Stomach (tissue), 19 donors: ENCODE measurements at places on chromosomes 12 and 14. TPM values are rescaled to one million over a fixed set of nuclear protein-coding genes. Genes with fewer than 3 reads are reported as not detected.

The DAAM1 gene
- 21.9 TPM for total RNA-seq

The OTUB2 gene
- total RNA-seq, result 0.92 TPM

The RND1 gene
- 4.0 TPM for total RNA-seq

The IL26 gene
- total RNA-seq, result not detected

The GPR137C gene
- total RNA-seq, result 0.43 TPM

The SPTB gene
- total RNA-seq, result not detected

The CELA1 gene
- not detected for total RNA-seq

The CCDC196 gene
- total RNA-seq, result not detected

The ABCC9 gene
- total RNA-seq, result 1.2 TPM

The TAS2R42 gene
- not detected for total RNA-seq

The NRL gene
- not detected for total RNA-seq

The PKP2 gene
- total RNA-seq, result 44.6 TPM

The KIF21A gene
- 11.1 TPM for total RNA-seq

The HOXC12 gene
- total RNA-seq, result not detected

The MMP17 gene
- not detected for total RNA-seq

The C1S gene
- 234 TPM for total RNA-seq

The SELPLG gene
- total RNA-seq, result 1.3 TPM

The SLCO1B1 gene
- not detected for total RNA-seq

DNA sequence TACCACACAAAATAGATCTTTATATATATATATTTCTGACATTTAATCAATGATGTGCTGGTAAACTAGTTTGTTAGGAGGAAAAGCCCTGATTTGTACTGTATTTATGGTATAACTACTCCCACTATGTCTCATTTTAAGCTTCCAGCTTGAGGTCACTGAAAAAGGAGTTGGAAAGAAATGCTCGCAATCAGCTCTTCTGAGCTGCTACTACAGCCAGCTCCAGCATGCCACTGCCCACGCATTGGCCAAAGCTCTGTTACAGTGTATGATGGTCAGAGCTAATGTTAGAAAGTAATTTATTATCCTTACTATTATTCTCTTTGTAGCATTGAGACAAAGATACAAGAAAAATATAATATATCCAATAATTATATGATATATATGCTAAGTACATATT, 55.0 kb upstream of the PCED1B start:
- peak; percentile 33 for DNase-seq
- peaks cover 3% of the 10 kb centered on the region for H3K27me3 ChIP-seq
- H3K36me3 ChIP-seq, result no peaks in the 10 kb centered on the region
- no peak overlapping the region for H3K27ac ChIP-seq

GRCh38 chr12:61993734-61994345, 266.4 kb upstream of the USP15 start:
- no peaks in the 10 kb centered on the region for H3K36me3 ChIP-seq
- no peaks in the 10 kb centered on the region for H3K27me3 ChIP-seq
- H3K4me1 ChIP-seq, result no peaks in the 10 kb centered on the region
- H3K4me3 ChIP-seq, result no peak overlapping the region
- no peak overlapping the region for H3K27ac ChIP-seq
- DNase-seq, result peak; percentile 53

DNA sequence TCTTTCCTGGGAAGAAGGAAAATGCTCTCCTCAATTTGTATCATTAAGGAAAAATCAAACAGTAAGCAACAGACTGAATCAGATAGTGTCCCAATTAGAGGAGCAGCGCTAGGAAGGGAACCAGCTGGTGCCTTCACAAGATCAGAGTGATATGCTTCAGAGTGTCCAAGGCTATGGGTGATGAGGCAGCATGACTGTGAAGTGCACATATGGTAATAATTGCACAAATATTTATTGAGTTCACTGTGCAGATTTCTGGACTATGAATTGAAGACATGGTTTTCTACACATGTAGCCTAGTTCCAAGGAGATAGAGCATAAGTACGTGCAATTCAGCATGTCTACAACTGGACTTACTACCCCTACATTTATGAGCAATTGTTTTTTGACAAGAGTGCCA, 78.8 kb upstream of the EVL start:
- H3K27ac ChIP-seq, result no peak overlapping the region
- peaks cover 33% of the 10 kb centered on the region for H3K4me1 ChIP-seq
- H3K27me3 ChIP-seq, result no peaks in the 10 kb centered on the region

- peak; percentile 72 for DNase-seq
- no peaks in the 10 kb centered on the region for H3K27me3 ChIP-seq
- peaks cover 34% of the 10 kb centered on the region for H3K36me3 ChIP-seq
- H3K4me3 ChIP-seq, result peak within 1 kb of the TSS; percentile 66
- H3K27ac ChIP-seq, result peak within 1 kb of the TSS; percentile 70
Measured at GRCh38 chr12:57754411-57755193, at the start of gene MARCHF9. Gene MARCHF9, plus strand, starts transcription at chr12:57755103. Its CDS starts 426 bp downstream, at chr12:57755529.

DNA sequence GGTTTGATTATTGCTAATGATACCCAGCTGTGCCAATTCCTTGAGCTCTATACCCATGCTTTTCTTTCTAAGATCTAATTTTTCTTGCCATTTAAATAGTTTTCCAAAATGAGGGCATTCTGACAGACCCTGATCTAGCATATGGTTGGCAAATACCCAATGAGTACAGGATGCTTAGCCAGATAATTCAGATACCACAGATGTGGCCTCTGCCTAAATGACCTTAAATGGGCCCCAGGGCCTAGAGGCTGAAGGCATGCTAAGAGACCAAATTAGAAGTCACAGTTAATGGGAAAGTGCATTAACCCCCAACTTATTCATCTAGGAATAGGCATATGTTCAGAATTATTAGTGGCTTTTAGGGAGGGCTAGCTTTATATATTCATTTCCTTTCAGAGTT, 122.3 kb upstream of the CNOT2 start:
- no peaks in the 10 kb centered on the region for H3K27me3 ChIP-seq
- no peaks in the 10 kb centered on the region for H3K4me1 ChIP-seq
- H3K27ac ChIP-seq, result no peak overlapping the region
- H3K4me3 ChIP-seq, result no peak overlapping the region
- no peak for DNase-seq
- no peaks in the 10 kb centered on the region for H3K36me3 ChIP-seq

- no peak for DNase-seq
- H3K27ac ChIP-seq, result no peak overlapping the region
- H3K4me1 ChIP-seq, result no peaks in the 10 kb centered on the region
- H3K4me3 ChIP-seq, result no peak overlapping the region
Measured at GRCh38 chr14:90467501-90467900, 70.7 kb downstream of the CALM1 start.

DNA sequence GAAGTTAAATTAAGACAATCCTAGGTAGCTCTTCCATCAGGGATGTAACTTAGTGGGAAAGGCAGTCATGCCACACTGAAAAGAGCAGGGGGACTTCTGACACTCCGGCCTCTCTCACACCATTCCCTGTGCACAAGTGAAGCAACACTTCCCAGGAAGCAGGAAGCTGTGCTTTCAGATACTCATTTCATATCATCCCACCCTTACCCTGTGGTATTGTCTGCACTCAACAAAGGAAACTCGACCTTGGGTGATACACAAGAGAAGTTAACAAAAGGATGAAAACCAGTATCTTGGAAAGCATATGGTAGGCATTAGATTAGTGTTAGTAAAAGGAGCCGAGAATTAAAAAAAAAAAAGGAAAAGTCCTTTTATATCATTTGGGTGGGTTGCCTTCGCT, 61.3 kb upstream of the MDM1 start:
- H3K36me3 ChIP-seq, result no peaks in the 10 kb centered on the region
- no peaks in the 10 kb centered on the region for H3K4me1 ChIP-seq
- H3K4me3 ChIP-seq, result no peak overlapping the region
- no peak for DNase-seq

- H3K27me3 ChIP-seq, result no peaks in the 10 kb centered on the region
- no peak overlapping the region for H3K27ac ChIP-seq
- H3K36me3 ChIP-seq, result no peaks in the 10 kb centered on the region
- H3K4me3 ChIP-seq, result no peak overlapping the region
- no peak for DNase-seq
- no peaks in the 10 kb centered on the region for H3K4me1 ChIP-seq
Measured at GRCh38 chr14:92416544-92416943, 93.6 kb downstream of the SLC24A4 start.

- no peaks in the 10 kb centered on the region for H3K36me3 ChIP-seq
- DNase-seq, result peak; percentile 32
- H3K27me3 ChIP-seq, result no peaks in the 10 kb centered on the region
- no peak overlapping the region for H3K4me3 ChIP-seq
- no peak overlapping the region for H3K27ac ChIP-seq
Measured at GRCh38 chr14:100312877-100313400, 6.7 kb upstream of the SLC25A29 start.

GRCh38 chr12:79828924-79829323, 106.0 kb downstream of the PPP1R12A start:
- no peaks in the 10 kb centered on the region for H3K4me1 ChIP-seq
- H3K4me3 ChIP-seq, result no peak overlapping the region

- peak overlapping the region; percentile 99 for H3K27ac ChIP-seq
- H3K36me3 ChIP-seq, result peaks cover 13% of the 10 kb centered on the region
- no peak overlapping the region for H3K4me3 ChIP-seq
- H3K4me1 ChIP-seq, result peaks cover 100% of the 10 kb centered on the region
- no peak for DNase-seq
Measured at GRCh38 chr12:47808574-47809365, 10.9 kb downstream of the HDAC7 start.

DNA sequence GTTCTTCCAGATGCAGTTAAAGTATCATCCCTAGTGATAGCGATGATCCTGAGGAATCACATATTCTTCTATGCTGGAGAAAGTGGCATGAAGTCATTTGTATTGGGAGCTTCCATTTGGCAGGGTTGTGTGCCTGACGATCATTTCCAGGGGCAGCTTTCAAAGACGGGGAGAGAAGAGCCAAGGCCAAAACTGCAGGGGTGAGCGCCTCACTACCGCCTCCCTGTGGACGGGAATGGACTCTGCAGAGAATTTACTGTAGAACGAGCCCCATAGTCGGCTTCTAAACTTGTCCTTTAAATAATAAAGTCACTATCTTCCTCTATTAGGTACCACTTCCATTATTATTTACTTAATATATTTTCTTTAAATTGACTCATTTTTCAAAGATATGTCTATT, 555.9 kb upstream of the TMEM132C start:
- no peaks in the 10 kb centered on the region for H3K36me3 ChIP-seq
- no peak overlapping the region for H3K4me3 ChIP-seq
- H3K27me3 ChIP-seq, result no peaks in the 10 kb centered on the region
- DNase-seq, result no peak
- no peaks in the 10 kb centered on the region for H3K4me1 ChIP-seq

DNA sequence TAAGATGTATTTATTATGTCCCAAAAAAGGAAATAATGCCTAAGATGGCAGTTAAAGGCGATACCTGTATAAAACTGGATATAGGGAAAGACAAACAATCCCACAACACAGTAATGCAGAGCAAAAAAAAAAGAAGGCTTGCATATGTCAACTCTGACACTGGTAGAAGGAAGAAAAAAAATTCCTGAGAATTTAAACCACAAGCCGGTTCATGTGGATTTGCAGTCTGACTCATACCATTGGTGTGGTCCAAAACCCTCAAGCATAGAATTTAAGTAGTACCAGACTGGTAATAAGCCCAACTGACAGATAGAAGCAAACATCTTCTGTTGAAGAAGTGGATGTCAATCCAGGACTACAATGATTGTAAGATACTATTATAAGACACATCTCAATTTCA, 7.2 kb downstream of the DNAI7 start:
- H3K4me3 ChIP-seq, result no peak overlapping the region
- DNase-seq, result no peak
- H3K27ac ChIP-seq, result no peak overlapping the region
- no peaks in the 10 kb centered on the region for H3K27me3 ChIP-seq
- no peaks in the 10 kb centered on the region for H3K36me3 ChIP-seq

- DNase-seq, result peak; percentile 100
- H3K27me3 ChIP-seq, result no peaks in the 10 kb centered on the region
- H3K27ac ChIP-seq, result peak within 1 kb of the TSS; percentile 98
- peak within 1 kb of the TSS; percentile 72 for H3K4me3 ChIP-seq
Measured at GRCh38 chr12:57520053-57520818, at the start of gene DDIT3. Gene DDIT3, minus strand, starts transcription at chr12:57520514. Its CDS starts 3,108 bp downstream, at chr12:57517406.

DNA sequence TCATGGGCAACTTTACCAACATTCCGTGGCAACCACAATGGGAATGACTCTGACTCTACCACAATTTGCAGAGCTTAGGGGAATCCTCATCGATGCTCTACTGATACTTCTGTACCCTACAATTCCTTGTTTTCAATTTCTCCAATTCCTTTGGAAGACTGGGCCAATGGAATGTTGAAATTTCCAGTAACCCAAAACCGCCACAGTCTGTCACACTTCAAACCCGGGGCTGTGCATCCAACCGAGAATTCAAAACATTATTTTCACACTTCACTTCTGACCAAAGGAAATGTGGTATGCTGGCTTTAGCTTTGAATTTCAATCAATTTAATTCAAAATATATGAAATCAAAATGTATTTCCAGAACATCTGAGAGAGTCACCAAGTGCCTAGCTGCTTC, 951.4 kb downstream of the VRK1 start:
- no peaks in the 10 kb centered on the region for H3K36me3 ChIP-seq
- no peak overlapping the region for H3K27ac ChIP-seq
- H3K4me3 ChIP-seq, result no peak overlapping the region
- no peaks in the 10 kb centered on the region for H3K4me1 ChIP-seq

- peak; percentile 41 for DNase-seq
- H3K36me3 ChIP-seq, result no peaks in the 10 kb centered on the region
- no peak overlapping the region for H3K4me3 ChIP-seq
- peaks cover under 1% of the 10 kb centered on the region for H3K4me1 ChIP-seq
Measured at GRCh38 chr12:2769866-2770533, 24.8 kb upstream of the FKBP4 start.

DNA sequence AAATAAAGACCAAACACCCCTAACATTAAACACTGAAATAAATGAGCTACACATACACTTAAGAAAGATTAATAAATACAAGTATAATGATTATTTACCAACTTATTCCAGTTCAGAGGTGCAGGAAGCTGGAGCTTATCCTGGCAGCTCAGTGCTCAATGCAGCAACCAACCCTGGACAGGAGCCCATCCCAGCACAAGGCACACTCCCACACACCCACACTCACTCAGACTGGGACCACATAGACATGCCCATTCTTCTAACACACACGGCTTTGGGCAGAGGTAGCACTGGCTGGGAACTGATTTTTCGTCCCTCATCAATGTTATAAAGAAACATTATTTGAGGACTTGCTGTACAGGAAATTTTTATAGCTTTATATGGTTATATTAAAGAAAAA, 797.4 kb downstream of the RPS29 start:
- no peaks in the 10 kb centered on the region for H3K27me3 ChIP-seq
- no peak overlapping the region for H3K4me3 ChIP-seq
- no peak for DNase-seq
- no peaks in the 10 kb centered on the region for H3K36me3 ChIP-seq
- no peaks in the 10 kb centered on the region for H3K4me1 ChIP-seq

GRCh38 chr14:85687456-85687855, 157.5 kb downstream of the FLRT2 start:
- H3K4me1 ChIP-seq, result no peaks in the 10 kb centered on the region
- no peak overlapping the region for H3K27ac ChIP-seq
- no peak overlapping the region for H3K4me3 ChIP-seq
- DNase-seq, result no peak
- no peaks in the 10 kb centered on the region for H3K27me3 ChIP-seq

GRCh38 chr12:87667378-87667777, 361.8 kb downstream of the C12orf50 start:
- no peaks in the 10 kb centered on the region for H3K27me3 ChIP-seq
- no peak overlapping the region for H3K4me3 ChIP-seq
- H3K4me1 ChIP-seq, result no peaks in the 10 kb centered on the region
- no peaks in the 10 kb centered on the region for H3K36me3 ChIP-seq

GRCh38 chr12:4448943-4449850, 3.6 kb upstream of the FGF6 start:
- no peak overlapping the region for H3K4me3 ChIP-seq
- no peak for DNase-seq
- no peaks in the 10 kb centered on the region for H3K4me1 ChIP-seq
- no peaks in the 10 kb centered on the region for H3K27me3 ChIP-seq
- no peaks in the 10 kb centered on the region for H3K36me3 ChIP-seq
